ENCODE measurements at places on chromosomes 4 and X.

- no peak for DNase-seq
Observed at GRCh38 chrX:9315086-9315485, 149.8 kb upstream of the TBL1X start.

GRCh38 chrX:103550415-103551051 is 31.2 kb upstream of the RAB40A start:
- no peak for DNase-seq

DNA sequence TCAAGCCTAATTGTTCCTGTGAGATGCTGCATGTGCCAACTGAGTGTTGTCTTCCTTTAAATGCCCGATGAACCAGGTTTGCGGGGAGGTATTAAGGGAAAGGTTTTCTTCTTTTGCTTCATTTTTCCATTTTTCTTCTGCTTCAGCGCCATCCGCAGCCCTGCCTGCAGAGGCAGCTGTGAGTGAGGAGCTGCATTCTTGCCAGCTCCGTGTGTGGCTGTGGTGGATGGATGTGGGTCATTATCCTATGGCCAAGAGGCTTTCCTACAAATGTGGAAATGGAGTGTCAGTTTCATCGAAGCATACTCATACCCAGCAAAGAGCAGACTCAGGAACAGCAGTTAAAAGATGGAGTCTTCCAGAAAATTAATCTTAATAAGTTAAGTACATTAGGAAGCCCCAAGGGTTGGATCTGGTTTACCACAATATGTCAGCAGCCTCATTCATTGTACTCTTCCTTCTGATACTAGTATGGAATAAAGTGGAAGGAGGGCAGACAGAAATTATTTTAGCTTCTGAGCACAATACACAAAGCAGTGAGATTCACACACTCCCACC is 37.6 kb downstream of the TNIP3 start:
- no peak for DNase-seq

GRCh38 chrX:30060718-30061117 is 154.6 kb upstream of the MAGEB2 start:
- no peak for DNase-seq

GRCh38 chr4:40704073-40704472 is 45.7 kb upstream of the NSUN7 start:
- no peak for DNase-seq

DNA sequence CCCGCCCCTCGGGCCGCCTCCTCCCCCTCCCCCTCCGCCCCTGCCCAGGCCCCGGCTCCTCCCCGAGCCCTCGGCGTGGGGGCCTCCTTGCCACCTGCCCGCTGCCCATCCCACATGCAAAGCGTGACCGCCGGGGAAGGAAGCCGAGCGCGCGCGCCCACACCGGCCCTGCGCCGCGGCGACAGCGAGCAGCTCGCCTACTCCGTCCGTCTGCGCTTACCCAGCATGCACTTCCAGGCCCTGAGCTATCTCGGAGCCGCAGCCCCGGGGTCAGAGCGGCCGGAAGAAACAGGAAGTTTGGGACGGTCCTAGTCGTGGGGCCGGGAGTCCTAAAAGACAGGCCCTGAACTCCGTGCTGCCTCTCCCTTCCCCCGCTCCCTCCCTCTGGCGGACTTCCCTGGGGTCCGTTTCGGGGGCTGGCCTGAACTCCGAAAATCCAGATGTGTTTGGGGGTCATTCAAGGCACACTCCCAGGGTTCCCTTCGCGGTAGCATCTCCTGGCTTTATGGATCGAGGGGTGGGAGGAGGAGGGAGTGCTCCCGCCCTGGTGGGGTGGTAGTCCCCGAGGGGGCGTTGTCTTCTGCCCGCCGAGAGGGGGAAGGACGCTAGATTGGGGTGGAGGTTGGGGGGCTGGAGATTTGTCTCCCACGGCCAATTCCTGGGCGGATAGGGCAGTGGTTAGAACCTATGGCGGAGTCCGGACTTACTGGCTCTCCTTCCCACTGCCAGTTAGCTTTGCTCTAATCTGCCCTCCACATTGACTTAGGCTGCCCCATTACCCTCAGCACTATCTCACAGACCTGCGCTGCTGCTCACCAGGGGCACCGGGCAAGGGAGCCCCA is 25.0 kb upstream of the BCORL1 start:
- DNase-seq, result no peak

All from activated CD8-positive, alpha-beta memory T cell treated with anti-CD3 and anti-CD28 coated beads for 1 hour (primary cell).